ENCODE measurements at places on chromosomes 5 and 9.

GRCh38 chr5:141841378-141842180 lies 36.6 kb downstream of the PCDH1 start:
- DNase-seq = no peak

DNA sequence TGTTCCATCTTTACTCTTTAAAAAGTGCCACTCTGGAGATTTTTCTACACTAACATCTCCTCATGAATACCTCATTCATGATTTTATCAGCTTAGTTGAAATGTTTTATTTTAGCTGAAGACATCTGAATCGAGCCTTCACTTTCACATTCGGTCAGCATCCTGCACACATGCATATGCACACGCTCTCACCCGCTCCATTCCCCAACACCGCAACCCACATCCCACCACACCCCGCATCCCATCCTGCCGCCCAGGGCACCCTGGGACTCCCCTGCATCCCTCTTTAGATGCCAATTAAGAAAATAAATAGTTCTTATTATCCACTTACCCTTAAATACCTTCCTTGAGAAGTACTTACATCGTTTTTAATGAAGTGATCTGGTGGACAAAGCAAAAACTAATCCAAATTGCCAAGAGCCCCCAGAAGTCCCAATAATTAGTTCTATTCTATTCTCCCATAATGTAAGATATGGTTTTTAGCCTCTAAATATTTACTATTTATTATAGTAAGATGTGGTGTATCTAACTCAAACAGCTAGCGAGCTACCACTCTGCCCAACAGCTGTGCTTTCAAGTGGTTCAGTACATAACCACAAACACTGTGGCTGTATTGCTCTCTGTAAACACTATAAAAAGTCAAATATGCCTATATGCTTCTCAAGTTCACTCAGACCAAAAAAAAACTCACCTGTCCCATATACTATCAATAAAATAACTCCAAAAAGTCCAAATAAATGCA lies 38.2 kb downstream of the GZMK start:
- DNase-seq = no peak

- DNase-seq = no peak
Measured at GRCh38 chr9:107830479-107830878, 340.9 kb upstream of the KLF4 start.

DNA sequence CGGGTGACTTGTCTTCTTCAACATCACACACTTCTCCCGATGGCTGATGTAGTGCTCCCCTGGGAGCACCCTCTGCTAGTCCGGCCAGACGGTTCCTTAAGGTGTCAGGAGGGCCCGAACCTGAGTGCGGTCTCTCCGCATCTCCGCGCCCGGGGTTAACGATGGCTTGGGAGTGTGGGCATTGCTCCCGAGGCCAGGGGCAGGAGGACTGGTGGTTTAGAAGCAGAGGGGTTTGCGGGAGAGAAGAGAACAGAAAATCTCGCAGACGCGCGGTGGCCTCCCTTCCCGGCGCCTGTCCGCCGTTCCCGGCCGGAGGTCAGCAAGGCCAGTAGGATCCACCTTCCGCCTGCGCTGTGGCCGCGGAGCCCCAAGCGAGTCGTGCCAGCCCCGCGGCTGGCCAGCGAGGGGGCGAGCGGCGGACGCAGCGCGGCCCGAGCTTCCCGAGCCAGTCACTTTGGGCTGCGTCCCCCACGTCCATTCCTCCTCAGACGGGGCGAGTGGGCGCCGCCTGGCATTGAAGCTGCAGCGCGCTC lies 700 bp downstream of the CDO1 start:
- no peak for DNase-seq

GRCh38 chr5:38286002-38286401 lies 27.6 kb downstream of the EGFLAM start:
- no peak for DNase-seq

DNA sequence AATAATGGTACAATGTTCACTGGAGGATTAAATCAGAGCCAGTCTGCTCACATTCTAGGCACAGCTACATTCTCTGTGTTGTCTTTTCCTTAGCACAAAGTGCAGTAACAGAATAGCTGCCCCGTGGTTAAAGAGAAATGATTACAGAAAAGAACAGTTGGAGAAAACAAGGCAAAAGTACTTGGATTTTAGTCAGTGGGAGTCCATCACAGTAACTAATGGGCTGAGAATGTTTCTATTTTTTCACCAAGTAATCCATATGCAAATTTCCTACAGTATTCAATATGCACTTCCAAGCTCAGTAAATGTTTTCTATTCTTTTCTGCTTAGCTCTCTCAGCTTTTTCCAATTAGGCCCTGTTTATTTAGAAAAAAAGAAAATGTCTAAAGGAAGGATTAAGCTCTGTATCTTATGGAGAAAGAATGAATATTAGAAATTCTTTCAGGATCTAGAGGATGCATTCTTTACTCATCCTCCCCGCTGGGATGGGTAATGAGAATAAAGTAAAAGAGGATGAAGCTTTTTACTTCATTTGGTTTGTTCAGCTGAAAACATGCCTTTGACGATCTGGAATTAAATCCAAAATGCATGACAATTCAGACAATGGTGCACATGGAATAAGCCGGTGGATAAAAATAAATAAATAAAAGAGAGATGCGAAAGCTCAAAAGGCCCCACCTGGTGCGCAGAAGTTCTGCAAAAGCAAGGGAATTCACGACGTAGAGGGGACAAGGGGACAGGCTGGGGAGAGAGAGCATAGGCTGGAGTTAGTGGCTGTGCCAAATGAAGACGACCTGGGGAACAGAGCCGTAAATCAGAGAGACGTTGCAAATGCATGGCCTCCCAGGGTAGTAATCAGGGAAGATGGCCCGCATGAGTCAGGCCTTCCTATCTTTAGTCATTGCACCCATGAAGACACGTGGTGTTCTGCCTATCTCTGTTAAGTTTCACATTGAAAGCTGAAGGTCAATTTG lies 345.2 kb downstream of the GLIS3 start:
- DNase-seq = no peak

DNA sequence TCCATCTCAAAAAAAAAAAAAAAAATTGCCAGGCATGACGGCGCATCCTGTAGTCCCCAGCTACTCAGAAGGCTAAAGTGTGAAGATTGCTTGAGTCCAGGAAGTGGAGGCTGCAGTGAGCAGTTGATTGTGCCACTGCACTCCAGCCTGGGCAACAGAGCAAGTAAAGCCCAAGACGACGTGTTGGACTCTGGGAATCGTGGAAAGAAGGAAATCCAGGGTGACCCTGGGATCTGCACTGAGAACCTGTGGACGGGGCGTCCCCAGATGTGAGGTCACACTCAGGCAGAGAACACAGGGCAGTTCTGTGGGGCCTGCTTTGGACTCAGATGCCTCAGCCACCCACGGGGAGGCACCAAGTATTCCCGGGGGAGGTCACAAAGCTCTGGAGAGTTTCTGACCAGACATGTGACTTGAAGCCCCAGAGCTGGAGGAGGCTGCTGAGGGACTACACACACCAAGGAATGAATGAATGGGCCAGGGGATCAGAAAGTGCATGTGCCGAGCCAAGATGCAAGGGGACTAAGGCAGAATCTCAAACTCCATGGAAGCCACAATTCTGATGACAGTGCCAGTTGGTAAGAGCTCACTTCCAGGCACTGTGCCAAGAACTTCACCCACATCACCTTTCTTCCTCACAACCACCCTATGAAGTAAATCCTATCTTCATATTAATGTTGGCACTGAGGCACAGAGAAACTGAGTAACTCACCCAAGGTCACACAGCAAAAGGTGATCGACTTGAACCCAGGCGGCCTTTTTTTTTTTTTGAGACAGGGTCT lies 12.9 kb downstream of the DYNC2I2 start:
- no peak for DNase-seq

DNA sequence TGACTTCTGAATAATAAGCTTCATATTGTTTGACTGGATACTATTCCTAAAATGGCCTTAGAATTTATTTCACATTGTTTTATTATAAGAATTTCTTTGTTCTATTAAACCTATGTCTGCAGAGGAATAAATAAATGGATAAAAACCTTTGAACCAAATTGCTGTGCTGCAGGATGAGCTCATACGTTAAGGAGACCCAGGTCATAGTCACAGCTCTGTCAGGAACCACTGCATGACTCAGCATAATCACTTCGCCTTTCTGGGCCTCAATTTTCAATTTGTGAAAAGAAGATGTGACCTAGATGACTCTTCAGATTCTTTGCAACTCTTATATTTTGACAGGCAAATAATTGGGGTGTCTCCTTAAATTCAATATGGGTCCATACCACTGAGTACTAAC lies 36.7 kb upstream of the HMHB1 start:
- no peak for DNase-seq

GRCh38 chr5:119651486-119651885 lies 22.1 kb downstream of the FAM170A start:
- no peak for DNase-seq

- DNase-seq = no peak
Measured at GRCh38 chr5:170143710-170144109, 38.0 kb downstream of the FOXI1 start.

DNA sequence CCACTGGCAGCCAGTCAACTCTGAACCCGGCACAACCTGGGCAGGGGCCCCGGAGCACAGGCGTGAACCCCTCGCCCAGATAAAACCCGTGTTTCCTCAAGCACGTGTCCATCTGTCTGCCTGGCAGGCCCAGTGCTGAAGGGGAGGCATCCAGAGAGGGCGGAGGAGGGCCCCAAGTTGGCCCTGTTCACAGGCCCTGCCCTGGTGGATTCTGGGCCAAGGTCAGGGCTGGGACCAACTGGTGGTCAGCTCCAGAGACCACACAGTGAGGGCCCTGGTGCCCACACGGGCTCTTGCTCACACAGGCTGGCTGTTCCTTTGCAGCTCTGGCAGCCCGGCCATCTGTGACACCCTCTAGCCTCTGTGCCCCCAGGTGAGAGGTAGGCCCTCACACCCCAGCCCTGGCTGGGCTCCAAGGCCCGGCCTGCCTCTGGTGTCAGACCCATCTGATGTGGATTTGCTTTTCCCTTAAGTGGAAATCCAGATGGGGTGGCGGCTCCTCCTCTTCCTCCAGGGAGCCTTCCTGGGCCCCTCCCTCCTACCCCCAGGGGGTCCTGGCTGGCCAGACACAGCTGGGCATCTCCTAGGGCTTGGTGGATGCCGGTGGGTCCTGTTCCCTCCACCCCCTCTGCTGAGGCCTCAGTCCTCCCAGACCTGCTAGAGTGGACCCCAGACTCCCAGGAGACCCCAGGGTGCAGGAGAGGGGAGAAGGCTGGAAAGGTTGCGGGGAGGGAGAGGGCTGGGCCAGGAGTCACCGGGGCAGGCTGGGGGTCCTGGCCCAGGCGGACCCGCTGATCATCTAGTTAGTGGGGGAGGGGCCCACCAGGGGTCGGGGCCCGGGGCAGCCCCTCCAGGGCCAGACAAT lies 525 bp upstream of the STPG3 start:
- DNase-seq = no peak

DNA sequence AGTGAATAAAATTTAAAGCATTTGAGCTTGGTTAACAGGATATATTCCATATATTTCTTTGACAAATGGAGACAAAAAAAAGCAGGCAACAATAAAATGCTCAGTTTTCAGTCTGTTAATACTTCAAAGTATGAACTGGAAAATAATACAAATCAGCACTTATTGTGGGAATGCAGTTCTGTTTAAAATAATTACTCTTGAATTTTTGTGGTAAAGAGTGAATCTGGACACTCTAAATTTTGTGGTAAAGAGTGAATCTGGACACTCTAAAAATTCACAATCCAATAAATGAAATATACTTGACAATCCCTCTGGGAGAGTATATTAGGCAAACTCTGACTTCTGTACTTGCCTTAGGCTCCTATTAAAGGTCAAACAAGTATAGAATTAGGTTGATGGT lies 141.9 kb upstream of the RASA1 start:
- DNase-seq = no peak

- peak; percentile 3 for DNase-seq
Measured at GRCh38 chr9:21455320-21455719, 15.1 kb downstream of the IFNA1 start.

DNA sequence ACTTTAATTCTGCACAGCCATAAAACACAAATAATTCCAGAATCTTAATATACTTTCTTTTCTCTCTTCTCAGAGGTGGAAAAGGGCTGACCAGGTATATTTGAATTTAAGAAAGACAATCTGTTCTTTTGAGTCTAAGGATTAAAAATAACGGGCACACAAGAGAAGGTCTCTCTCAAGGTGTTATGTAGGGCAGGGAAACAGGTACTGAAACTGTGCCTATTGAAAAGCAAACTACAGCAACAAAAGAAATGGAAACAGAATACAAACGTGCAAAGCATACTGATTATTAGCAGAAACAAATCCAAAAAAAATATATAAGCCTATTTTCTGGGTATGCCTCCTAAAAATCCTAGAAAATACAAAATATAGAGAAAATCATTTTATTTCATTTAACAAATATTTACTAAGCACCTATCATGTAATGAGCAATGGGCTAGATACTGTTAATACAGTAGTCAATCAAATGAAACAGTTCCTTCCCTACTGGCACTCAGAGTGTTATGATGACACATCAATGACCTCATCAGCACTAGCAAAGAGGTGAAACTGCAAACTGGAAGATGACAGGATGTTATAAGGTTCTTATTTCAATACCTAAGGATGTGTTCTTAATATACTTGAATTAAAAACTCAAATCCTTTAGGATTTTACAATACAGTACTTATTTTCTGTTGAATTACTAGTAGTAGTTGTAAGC lies 87.7 kb downstream of the AUH start:
- peak; percentile 58 for DNase-seq

DNA sequence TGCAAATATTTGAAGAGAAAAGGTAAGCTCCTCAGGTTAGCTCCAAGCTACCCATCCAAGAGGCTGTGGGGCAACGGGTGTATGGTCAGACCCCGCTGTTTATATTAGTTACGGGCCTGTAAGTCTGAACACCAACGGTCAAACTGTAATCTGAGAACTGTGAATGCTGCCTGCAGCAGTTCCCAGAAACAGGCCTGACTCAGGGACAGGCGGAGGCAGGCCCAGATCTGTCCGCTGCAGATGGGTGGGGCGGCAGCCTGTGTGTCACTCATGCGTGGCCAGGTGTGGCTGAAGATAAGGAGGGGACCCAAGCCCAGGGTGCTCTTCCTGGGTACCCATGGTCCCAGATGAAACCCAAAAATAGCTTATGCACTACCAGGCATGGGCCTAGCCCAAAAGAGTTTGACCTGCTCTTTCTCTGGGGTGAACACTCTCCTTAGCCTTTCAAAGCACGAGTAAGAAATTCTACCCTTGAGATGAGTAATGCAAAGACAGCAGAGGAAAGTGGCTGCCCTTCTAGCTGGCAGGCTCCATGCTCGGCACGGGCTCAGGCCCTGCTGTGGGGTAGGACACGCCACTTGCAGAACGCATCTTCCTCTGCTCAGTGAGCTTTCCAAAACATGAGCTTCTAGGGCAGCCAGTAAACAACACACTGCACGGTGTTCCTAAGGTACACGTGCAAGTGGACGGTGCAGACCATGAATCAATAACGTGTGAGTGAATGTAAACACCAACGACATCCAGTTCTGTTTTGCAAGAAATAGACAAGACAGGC lies 9.1 kb downstream of the UBAC1 start:
- DNase-seq = no peak

GRCh38 chr9:20303066-20303465 lies 319.2 kb downstream of the MLLT3 start:
- DNase-seq = no peak
